ENCODE measurements at places on chromosomes 4 and X.
A peak's percentile ranks its signal among the peaks of the same experiment; 100 is the strongest.

DNA sequence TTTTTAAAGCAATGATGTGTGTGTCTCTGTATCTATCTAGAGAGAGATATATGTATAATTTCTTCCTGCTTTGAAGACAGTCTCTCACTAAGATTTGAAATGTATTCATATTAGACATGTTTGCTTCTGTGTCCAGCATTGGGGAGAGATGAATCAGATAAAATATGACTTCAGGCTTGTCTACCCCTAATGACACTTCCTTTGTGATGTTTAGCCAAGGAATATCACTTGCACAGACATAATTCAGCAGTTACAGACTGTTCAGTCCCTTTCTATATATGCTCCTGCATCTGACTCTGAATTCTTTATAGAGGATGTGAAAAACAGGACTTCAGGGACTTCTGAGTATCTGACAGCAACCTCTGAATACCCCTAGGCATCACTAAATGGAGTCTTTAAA is 158.4 kb downstream of the DCLK2 start:
- peak; percentile 77 for DNase-seq

DNA sequence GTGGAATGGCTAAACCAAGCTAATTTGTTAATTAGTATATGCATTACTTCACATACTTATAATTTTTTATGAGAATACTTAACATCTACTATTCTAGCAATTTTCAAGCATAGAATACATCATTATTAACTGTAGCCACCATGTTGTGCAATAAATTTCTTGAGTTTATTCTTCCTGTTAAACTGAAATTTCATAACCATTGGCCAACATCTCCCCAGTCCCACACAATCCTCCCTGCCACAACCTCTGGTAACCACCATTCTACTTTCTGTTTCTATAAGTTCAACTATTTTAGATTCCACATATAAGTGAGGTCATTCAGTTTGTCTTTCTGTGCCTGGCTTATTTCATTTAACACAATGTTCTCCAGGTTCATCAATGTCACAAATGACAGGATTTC is 208.5 kb downstream of the PPP4R3C start:
- no peak for DNase-seq

DNA sequence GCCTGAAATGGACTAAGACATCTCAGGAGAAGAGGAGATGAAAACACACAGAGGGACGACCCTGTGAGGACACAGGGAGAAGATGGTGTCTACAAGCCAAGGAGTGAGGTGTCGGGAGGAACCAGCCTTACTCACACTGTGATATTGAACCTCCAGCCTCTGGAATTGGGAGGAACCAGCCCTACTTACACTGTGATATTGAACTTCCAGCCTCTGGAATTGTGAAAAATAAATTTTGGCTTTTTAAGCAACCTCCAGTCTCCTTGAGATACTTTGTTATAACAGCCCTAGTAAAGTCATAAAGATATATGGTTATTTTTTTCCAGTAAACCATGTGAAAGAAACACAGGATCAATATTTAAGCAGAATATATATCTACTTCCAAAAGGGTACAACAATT is 76.5 kb downstream of the DHRSX start:
- DNase-seq: no peak

DNA sequence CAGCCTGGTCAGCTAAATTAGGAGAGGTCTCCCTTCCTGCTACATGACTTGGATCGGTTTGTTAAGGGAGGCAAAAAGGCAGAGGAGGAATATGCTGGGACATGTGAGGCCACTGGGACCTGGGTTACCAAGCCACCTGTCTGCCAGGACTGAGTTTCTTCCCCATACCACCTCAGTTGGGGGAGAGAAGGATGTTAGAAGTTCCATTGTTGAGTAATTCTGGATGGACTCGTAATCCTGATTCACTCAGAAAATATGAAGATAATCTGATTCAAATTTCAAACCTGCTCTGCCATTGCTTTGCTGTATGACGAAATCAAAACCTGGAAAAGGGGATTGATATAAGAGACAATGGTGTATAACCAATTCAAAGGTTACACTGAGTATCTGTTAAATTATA is 97.4 kb upstream of the S100G start:
- DNase-seq: peak; percentile 41

DNA sequence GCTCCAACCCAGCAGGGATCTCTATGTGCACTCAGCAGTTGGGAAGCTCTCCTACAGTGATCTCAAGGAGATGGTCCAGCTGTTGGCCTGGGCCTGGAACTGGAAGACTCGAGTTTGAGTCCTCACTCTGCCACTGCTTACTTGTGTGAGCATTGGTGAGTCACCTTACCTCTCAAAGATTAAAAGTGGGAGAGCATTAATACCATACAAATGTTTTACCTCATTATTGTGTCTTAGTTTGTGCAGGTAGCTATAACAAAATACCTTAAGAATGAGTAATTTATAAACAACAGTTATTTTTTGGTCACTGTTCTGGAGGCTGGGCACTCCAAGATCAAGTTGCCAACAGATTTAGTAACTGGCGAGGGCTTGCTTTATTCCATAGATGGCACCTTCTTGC is 21.4 kb upstream of the ZNF827 start:
- no peak for DNase-seq

DNA sequence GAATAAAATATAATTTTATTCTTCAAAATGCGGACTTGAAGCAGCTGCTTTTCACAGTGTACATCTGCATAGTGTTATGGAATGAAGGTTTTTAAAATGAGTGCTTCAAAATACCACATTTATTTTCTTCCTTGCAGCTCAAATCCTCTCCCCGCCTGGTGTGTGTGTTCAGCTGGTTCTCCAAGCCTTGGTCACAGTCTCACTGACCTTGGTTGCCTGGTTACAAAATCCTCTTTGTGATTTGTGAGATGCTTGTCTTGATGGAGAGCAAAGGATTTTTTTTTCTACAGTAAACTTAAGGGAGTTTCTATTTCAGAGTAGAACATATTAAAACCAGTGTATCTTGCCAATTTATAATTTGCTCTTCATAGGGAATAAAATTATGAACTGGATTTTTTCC is 139.2 kb downstream of the PCDH18 start:
- no peak for DNase-seq

DNA sequence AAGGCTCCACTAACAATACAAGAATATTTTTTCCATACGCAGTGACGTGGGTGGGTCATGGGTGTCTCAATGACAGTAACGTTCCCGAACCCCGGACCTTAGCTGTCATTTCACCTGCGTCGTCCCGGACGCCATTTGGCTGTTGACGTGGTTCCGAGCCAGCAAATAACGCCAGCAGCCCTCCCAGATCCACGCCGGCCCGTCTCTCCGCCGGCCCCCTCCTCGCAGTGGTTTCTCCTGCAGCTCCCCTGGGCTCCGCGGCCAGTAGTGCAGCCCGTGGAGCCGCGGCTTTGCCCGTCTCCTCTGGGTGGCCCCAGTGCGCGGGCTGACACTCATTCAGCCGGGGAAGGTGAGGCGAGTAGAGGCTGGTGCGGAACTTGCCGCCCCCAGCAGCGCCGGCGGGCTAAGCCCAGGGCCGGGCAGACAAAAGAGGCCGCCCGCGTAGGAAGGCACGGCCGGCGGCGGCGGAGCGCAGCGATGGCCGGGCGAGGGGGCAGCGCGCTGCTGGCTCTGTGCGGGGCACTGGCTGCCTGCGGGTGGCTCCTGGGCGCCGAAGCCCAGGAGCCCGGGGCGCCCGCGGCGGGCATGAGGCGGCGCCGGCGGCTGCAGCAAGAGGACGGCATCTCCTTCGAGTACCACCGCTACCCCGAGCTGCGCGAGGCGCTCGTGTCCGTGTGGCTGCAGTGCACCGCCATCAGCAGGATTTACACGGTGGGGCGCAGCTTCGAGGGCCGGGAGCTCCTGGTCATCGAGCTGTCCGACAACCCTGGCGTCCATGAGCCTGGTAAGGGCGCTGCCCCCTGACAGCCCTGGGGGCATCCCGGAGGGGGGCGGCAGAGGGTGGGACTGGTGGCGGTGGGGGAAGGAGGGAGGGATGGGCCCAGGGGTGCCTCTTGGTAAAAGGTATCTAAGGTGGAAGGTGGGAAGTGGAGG is at the start of gene CPE:
Gene CPE, plus strand, starts transcription at position 264 of the 933 bp plus-strand sequence. Its CDS starts 214 bp downstream, at position 478.
- peak; percentile 55 for DNase-seq

DNA sequence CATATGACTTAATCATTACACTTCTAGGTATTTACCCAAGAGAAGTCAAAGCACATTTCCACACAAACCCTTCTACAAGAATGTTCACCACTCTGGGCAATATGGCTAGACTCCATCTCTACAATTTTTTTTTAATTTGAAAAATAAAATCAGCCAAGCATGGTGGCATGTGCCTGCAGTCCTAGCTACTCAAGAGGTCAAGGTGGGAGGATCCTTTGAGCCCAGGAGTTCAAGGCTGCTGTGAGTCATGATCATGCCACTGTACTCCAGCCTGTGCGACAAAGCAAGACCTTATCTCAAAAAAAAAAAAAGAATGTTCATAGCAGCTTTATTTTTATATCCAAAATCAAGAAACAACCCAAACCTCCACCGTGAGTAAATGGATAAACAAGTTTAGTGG is 70.3 kb upstream of the MBNL3 start:
- DNase-seq: no peak

GRCh38 chrX:14355556-14355955 is 173.8 kb upstream of the GLRA2 start:
- DNase-seq: no peak

DNA sequence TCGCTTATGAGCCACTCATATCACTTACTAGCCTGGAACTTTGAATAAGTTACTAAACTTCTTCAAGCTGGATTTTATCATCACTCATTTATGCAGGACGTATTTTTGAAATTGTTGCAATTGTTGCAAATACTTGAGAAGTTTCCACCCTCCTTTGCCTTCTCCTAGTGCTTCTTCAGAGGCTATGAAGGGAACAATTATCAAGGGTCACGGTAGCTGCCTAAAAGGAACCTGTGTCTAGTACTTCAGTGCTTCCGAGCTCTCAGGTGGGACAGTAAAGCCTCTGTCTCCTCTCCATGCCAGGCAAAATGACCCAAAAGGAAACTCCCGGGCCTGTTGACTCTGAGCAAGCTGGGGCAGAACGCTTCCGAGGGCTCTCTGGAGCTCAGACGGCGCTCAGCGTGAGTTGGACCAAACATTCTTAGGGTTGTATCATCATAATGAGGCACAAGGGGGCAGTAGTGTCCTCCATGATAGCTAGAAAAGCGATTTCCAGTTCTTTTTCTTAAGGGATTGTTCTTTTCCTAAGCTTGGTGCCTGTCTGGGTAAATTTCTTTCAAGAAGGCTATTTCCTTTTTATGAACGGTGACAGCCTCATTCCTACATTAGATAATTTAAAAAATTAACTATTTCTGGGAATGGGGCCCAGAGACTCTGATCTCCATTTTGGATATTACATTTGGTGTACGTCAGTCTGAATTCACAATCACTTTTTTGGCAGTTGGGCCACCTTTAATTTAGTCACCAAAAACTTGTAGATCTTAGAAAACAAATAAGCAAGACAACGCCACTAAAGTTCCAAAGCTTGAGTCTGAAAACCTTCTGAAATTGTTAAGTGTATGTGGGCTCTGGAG is 73.1 kb downstream of the PACRGL start:
- peak; percentile 66 for DNase-seq

- no peak for DNase-seq
These were observed 86.9 kb downstream of the VCX3A start for GRCh38 chrX:6448003-6448402.

DNA sequence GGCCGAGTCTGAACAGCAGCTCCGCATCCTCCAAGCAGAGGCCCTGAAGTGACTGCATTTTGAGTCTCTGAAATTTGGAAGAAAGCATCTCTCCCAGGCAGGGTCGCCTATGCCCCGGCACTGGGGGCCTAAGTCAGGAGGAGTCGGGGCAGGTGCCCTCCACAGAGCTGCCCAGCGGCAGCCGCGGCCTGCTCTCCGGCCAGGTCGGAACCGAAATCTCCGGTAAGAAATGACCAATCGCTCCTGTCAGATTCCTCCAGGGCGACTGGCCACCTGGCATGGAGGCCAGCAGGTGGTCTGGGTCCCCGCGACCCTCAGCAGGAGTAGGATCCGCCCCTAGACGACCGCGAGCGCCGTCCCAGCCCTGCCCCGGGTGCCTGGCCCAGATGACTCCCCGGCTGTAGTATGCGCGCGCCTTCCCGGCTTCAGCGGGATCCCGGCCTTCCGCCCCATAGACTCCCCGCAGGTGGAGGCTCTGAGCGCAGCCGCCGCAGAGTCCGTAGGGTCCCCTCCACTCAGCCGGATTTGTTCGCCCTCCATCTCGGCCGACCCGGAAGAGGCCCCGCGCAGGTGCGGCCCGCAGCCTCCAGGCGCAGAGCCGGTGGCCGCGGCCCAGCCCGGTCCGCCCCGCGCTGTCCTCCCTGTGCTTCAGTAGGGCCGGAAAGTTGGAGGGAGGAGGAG is 1.5 kb downstream of the NKX1-1 start:
- DNase-seq: no peak

GRCh38 chr4:163108614-163109013 is 58.1 kb downstream of the NAF1 start:
- DNase-seq: no peak

Data from EL (cell line).